Activated CD4-positive, alpha-beta T cell treated with anti-CD3 and anti-CD28 coated beads for 4 hours (primary cell): ENCODE measurements at places on chromosomes 12 and 14.

- DNase-seq: peak; percentile 81
These were observed 1.6 kb upstream of the DGKA start for GRCh38 chr12:55929306-55929791.

DNA sequence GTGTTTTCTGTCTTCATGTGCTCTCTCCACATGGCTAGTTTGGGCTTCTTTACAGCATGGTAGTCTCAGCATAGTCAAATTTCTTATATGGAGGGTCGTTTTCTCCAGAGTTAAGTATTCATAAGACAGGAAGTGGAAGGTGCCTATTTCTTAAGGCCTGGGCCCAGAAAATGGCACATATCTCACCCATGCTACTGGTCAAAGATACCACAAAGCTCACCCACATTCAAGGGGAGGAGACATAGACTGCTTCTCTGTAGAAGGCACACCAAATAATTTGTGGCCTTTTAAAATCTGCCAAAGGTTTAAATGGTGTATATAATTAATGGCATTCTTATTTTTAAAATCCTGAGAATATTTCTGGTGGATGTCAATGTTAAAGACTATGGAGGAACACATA lies 44.8 kb downstream of the CCDC91 start:
- no peak for DNase-seq

- no peak for DNase-seq
These were observed 34.7 kb downstream of the KICS2 start for GRCh38 chr12:64187370-64187769.

DNA sequence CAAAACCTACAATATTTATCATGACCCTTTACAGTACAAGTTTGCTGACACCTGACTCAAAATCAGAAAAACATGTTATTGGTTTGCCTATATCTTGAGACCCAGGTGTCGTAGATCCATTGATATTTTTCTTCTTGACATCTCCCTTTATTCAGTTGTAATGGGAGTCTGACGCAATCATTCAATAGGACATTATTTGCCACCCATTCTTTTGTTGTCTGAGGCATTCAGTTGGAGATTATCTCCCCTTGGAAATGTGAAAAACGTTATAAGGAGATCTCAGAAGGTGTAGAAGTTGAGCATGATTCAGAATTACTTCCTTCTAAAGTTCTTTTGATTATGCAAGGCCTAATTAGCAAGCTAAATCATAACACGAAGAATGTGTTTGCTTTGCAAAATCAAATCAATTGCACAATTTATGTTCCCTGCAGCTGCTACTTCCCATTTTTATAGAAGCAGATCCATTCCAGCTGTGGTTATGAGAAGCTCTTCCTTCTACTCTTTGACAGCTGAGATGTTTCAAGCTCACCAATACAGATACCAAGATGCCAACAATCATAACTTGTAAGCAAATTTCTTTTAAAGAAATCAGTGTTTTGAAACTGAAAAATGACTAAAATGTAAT lies 228.2 kb upstream of the SYT1 start:
- no peak for DNase-seq

- DNase-seq: no peak
These were observed 46.9 kb downstream of the KLHL28 start for GRCh38 chr14:44914849-44915248.

GRCh38 chr12:100826323-100826722 lies 31.7 kb downstream of the ANO4 start:
- DNase-seq: no peak

DNA sequence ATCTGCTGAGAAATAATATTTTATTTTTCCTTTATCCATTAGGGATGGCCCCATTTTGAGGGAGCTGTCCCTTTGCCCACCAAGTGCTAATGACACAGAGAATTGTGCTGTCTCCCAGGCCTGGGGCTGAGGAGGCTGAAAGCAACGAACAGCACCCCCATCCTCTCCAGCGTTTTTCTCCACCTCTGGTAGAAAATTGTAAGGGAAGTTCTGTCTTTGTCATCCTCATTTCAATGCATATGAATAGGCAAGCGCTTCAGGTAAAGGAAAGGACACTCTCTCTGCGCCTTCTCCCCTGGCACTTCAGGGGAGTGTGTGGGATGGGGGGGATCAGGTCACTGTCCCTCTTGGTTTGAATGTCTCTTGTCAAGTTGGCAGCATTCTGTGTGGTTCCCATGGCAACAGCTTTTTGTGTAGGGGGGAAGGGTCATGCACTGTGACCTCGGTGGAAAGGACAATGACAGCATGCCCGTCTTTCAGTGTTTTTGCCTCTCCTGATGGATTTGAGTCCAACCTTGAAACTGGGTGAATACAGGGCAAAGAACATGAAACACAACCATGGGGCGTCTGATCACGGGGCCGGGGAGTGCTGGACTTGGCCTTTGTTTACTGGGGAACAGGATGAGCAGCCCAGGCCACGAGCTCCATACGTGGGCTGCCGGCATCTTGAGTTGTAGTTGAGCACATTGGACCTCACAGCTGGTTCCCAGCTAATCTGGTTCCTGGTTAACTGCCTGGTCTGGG lies 230.2 kb downstream of the VRK1 start:
- DNase-seq: no peak

GRCh38 chr14:92122351-92122677 lies 545 bp downstream of the CPSF2 start:
- DNase-seq: no peak

GRCh38 chr12:108714866-108715265 lies 16.5 kb downstream of the CORO1C start:
- no peak for DNase-seq

DNA sequence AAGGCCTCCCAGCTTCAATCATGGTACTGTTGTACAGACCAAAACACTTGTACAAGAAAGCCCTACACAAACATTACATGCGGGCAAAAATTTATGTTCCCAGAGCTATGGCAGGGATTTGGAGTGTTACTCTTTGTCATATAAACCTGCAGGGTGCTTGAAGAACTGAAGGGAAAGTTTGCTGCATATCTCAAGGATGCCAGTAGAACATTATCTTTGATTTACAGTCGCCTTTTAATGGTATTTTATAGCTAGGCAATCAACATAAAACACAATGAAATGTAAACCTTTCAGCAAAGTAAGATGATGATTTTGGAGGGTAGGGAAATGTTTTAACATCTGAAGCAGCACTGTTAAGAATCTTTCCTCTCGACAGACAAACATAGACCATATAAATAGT lies 305.6 kb downstream of the KCNH5 start:
- no peak for DNase-seq

- DNase-seq: peak; percentile 27
These were observed 797 bp downstream of the UNG start for GRCh38 chr12:109098183-109098604.

DNA sequence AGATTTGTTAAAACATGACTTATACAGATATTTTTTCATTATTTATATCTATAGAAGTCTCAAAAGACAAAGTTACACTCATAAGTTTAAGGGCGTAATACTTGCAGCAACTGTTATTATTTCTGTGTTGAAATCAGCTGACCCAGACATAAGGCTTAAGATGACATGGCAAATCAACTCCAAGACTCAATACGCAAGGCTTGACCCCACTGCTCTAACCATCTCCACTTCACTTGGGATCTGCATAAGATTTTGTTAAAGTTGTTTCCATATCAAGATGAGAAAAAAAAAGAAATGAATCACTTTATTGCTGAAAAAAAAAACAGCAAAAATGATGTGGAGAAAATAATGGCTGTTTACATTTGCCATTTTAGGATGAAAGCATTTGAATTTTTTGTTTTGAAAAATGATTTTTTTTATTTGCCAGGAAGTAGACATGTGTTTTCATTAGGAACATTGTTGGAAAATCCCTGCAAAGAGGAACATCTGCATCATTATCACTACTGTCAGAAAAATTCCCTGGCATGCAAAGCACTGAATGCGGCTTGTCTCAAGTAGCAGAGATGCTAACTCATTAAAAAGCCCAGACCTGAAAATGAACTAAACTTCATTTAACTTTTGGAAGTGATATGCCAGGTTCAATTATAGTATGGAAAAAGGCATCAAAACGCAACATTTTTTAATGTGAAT lies 73.5 kb downstream of the LIN7A start:
- DNase-seq: no peak

GRCh38 chr12:75900226-75900625 lies 131.3 kb downstream of the PHLDA1 start:
- no peak for DNase-seq

DNA sequence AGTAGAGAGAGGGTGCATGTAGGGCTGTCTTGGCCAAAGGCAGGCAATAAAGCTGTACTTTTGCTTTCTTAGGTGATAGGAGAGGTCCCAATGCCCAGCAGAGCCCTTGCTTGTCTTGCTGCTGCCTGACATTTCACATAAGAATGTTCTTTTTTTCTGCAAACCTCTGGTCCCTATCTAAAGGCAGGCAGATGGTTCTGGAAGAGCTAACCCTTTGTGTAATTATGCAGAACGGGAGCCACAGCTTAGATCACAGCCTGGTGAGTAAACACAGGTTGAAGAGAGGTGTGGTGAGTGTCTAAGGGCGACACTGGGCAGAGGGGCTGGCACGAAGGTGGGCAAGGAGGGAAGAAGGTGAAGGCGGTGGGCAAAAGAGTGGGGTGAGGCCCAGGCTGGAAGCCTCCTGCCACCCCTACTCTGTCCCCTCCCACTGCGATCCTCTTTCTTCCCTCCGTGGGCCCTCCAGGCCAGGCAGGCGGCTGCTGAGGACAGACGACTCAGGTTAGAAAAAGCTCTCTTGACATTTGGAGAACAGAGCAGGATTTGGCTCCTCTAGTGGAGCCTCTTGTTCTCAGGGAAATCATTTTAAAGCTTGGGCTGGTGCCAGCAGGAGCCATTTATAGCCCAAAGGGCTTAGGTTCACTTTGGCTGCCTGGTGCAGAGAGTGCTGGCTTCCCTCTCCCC lies 42.8 kb downstream of the PRMT8 start:
- DNase-seq: no peak

GRCh38 chr14:80212023-80212397 lies 706 bp upstream of the DIO2 start:
- DNase-seq: no peak

- no peak for DNase-seq
These were observed 143.5 kb downstream of the ST8SIA1 start for GRCh38 chr12:22190969-22191368.

DNA sequence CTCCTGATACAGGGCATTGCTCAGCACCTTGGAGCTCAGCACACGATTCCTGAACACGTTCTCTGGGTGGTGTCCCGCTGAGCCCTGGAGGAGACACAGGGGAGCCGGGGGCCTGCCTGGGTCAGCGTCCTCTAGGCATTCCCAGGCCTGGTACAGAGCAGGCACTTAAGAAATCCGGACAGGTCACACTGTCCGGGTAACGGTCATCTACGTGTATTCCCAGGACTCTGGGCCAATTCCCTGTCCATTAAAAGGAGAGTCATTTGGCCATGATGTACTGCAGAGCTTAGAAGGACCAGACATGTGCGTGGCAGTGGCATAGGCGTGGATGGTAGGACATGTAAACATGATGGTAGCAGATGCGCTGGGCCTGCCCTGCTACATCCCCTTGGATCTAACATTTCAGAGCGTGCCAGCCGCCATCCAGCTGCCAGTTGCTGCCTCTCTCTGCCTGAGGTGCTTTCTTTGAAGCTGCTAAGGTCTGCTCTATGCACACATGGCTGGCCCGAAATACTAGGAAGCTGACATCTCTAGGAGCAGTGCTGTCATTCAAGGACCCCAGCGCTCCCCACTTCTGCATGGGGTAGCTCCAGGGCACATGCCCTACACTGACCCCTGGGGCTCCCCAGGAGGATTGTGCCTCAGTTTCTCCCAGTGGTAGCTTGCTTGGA lies 273.1 kb upstream of the RTL1 start:
- DNase-seq: no peak

DNA sequence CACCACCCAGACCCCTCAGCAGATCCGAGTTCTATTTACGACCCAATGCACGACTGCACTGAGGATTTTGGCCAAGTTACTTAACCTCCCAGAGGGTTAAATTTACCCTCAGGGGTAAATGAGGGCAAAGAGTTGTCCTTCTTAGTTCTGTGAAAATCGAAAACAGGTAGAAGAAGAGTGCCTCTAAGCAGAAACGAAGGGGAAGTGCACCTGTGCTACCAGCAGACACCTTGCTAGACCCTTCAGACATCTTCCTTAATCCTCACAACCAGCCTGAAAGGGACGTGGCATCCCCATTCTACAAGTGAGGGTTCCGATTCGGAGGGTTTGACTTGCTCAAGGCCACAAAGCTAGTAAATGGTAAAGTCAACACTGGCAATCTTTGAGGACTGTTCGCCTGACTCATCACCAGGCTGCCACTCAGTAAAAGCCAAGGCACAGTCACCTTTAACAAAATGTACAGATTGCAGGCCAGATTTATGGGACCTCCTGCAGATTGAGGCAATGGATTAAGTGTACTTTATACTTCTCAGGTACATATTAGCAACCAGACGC lies 1.6 kb downstream of the GSG1 start:
- DNase-seq: peak; percentile 18

DNA sequence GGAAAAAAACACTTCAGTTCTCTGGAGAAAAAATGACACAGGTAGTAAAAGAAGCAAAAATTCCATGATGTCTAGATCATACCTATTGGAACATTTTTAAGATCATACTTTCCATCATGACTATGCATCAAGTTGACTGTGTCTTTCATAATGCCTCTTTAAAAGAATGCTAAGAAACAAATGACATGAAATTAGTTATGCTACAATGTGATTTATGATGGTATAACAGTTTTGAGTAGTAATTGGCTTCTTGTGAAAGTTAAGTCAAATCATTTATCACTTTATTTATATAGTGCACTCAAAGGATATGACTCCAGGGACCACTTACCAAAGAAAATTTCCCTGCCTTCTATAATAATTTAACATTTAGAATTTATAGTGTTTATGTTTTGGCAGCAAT lies 28.5 kb downstream of the RASSF9 start:
- DNase-seq: no peak
